ENCODE measurements at places on chromosomes 2 and 18. TPM values are rescaled to one million over a fixed set of nuclear protein-coding genes. Genes with fewer than 3 reads are reported as not detected.

Gene UGT1A5
- total RNA-seq = not detected

Gene ALK
- total RNA-seq = not detected

Gene EML6
- 0.89 TPM for total RNA-seq

Gene SCLY
- total RNA-seq = 87.1 TPM

Gene PTH2R
- 0.08 TPM for total RNA-seq

Gene CNDP1
- total RNA-seq = not detected

Gene NEU2
- total RNA-seq = not detected

Gene BCL11A
- 0.15 TPM for total RNA-seq

Gene ERCC3
- 57.7 TPM for total RNA-seq

Gene RTN4
- total RNA-seq = 104 TPM

Gene ACSL3
- total RNA-seq = 46.2 TPM

Gene RBM44
- total RNA-seq = 0.25 TPM

Gene GREB1L
- total RNA-seq = not detected

Gene TEX44
- total RNA-seq = not detected

Gene CFC1
- not detected for total RNA-seq

Gene ASPRV1
- total RNA-seq = 0.42 TPM

Gene ASB3
- total RNA-seq = 19.1 TPM

Gene CCDC138
- total RNA-seq = 14.0 TPM

Gene FBLN7
- 3.1 TPM for total RNA-seq

Gene ILKAP
- 56.6 TPM for total RNA-seq

Gene ONECUT2
- not detected for total RNA-seq

Gene NFATC1
- 73.6 TPM for total RNA-seq

Gene CELF4
- total RNA-seq = not detected

Gene SKA1
- 31.5 TPM for total RNA-seq

Gene CDH2
- total RNA-seq = 0.17 TPM

Gene EVX2
- not detected for total RNA-seq

Gene UGT1A10
- total RNA-seq = not detected

Gene AOX1
- not detected for total RNA-seq

Gene NYAP2
- total RNA-seq = not detected

Gene SLC19A3
- not detected for total RNA-seq

Measured in activated CD8-positive, alpha-beta memory T cell treated with anti-CD3 and anti-CD28 coated beads for 36 hours (primary cell).